ENCODE measurements at places on chromosomes 3 and 15. TPM values are rescaled to one million over a fixed set of nuclear protein-coding genes. Genes with fewer than 3 reads are reported as not detected.
A peak's percentile ranks its signal among the peaks of the same experiment; 100 is the strongest.

- no peak for DNase-seq
These were observed 30.7 kb upstream of the SLC24A5 start for GRCh38 chr15:48090115-48090514.

GRCh38 chr3:125147491-125147820, 65.1 kb downstream of the SLC12A8 start:
- no peak for DNase-seq

- DNase-seq, result no peak
These were observed 26.5 kb downstream of the SLC41A3 start for GRCh38 chr3:126057501-126057819.

- peak; percentile 48 for DNase-seq
These were observed 12.0 kb downstream of the CD86 start for GRCh38 chr3:122067214-122067550.

GRCh38 chr3:46163556-46164041, 44.5 kb downstream of the CCR1 start:
- DNase-seq, result peak; percentile 7

DNA sequence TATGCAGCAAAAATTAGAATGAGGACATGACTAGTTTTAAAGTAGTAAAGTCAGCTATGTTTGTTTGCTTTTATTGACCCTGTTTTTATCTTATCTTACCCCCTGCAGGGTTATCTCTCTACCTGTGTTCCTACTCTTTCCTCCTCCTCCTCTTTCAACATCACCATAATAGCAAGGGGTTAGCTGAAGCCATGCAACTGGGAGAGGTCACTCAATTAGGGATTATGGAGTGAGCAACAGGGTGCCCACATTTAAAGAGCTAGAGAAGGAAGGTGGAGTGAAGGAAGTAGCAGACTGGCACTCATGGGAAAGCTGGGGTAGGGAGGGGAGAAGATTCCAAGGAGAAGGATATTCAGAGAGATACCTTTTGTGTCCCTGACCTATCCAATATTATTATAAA, 125.9 kb downstream of the LRTM1 start:
- no peak for DNase-seq

DNA sequence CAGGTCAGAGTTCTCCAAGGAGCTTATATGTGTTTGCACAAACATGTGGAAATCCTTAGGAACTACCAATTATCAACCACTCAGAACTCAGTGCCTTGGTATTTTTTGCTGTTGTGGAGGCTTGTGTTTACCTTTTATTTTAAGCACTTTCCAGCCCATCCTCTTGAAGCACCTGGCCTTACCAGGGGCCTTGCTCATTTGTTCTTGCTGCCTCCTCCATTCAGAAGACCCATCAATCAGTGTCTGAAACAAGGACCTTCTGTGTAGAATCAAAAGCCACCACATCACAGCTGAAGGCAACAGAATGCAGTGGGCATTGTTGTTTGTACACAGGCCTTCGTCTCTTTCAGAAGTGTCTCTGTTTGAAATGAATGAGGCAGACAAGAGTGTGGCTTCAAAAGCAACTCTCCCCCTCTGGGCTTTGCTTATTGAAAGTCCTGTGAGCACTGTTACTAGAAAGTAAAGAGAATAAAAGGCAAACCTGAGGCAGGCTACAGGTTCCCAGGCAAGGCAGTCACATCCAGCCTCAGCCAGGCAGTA, 24.5 kb upstream of the LIPC start:
- DNase-seq, result no peak

DNA sequence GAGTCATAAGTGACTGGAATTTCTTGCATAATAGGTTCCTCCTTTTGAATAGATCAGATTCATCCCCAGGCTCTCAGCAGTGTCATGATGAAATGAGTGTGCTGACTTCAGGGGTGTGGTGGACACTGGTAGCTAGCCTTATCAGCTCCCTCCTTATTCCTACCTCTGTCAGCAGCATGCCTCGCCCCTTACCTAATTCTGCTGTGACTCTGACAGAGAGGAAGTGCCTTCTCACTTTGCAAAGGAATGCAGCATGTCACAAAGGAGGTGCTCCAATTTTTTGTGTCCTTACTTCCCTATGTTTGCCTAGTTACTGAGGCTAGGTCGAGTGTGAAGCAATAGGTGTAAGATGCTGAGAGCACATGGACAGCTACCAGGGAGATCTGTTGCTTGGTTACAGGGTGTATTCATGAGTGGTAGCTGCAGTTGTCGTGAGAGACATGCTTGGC, 90.6 kb downstream of the TNFAIP8L3 start:
- DNase-seq, result no peak

DNA sequence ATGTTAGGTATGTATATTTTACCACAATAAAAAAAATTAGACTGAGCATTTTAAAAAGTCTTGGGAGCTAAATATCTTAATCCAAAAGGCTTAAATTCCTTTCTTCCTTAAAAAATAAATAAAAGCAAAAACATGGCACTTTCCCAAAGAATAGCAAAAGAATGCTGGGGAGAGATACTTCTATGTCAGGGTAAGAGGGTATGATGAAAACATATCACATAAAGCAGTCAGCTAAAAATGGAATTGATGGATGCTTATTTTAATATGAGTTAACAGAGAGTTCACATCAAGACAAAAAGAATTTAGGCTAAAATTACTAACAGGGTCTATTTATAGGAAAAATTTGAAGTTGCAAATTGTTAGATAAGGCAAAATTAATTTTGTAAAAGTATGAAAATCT, 141.0 kb downstream of the MYLK start:
- no peak for DNase-seq

- DNase-seq, result no peak
These were observed 127.8 kb upstream of the LRRFIP2 start for GRCh38 chr3:37301980-37302708.

DNA sequence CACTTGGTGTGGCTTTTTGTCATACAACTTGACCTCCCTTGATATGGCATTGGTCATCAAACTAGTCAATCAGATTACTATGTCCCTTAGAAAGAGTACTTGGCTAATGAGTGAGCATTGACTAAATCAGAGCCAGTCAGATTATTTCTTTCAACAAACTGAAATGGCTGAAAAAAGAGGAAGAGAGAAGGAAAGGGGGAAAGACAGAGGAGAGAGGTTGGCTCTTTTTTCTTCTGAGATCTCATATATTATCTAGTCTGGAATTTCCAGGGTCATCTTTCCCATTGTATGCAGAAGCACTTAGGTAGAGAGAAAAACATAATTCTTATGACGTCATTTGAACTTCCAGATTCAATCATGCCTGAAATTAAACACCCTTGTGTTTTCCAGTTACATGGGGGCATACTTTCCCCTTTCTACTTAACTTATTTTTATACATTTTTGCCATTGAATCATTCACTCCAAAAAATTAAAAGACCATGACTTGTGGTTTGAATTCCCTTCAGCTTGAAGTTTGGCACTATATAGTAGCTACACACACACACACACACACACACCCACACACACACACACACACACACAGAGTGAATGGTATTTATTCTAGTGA, 387.8 kb downstream of the LSAMP start:
- no peak for DNase-seq

GRCh38 chr3:172614340-172615274, 91.4 kb upstream of the TNFSF10 start:
- no peak for DNase-seq

DNA sequence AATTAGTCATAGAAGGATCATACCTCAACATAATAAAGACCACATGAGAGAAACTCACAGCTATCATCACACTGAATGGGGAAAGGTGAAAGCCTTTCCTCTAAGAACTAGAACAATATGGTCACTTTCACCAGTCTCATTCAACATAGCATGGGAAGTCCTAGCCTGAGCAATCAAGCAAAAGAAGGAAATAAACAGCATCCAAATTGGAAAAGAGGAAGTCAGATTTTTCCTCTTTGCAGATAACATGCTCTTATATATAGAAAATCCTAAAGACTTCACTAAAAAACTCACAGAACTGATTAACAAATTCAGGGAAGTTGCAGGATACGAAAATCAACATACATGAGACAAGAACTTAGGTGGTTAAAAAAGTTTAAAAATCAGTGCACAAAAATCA, 24.7 kb downstream of the MAP3K13 start:
- no peak for DNase-seq

- DNase-seq, result no peak
These were observed 36.4 kb downstream of the HAPLN3 start for GRCh38 chr15:88858934-88859333.

DNA sequence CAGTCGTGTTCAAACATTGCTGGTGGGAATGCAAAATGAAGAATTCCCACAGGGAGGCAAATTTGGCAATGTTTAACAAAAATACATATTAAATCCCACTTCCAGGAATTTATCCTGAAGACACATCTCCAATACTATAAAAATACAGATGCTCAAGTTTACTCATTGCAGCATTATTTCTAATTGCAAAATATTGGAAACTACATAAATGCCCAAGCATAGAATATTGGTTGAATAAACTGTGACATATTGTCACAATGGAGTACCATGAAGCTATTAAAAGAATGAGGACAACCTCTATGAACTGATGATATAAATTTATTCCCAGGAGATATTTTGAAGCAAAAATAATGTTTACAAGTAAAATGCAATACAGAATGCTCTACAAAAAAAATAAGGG, 49.7 kb upstream of the UBE2E2 start:
- no peak for DNase-seq

DNA sequence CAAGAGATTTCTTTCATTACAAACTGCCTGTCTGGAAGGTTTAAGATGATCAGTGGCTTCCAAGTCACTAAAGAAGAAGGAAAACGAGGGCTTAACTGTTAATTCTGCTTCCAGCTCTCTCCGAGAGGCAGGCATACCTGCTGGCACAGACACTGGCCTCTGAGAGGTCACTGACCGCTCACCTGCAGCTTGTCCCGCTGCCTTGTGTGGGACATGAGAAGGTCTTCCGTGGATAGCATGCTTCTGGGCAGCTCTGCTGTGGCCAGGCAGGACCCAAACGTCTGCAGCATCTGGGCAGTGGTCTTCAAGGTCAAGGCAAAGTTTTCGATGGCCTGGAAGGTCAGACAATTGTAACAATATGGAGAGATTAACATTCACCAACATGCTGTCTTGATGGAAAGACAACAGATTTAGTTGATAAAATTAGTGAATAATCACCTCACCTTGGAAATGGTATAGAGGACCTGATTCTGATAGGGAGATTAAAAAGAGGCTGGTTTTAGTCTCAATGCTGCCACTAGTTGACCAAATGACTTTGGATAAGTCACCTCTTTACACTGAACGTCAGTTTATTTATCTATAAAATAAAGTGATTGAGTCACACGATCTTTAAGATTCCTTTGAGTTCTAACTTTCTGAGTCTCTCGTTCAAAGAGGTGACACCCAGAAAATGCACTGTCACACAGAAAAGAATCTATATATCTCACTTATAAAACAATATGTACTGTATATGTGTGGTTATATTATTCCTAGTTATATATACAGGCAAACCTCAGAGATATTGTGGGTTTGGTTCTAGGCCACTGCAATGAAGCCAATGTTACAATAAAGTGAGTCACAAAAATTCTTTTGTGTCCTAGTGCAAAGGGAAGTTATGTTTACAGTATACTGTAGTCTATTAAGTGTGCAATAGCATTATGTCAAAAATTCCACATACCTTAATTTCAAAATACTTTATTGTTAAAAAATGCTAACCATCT, 65.1 kb downstream of the B3GNT5 start:
- peak; percentile 46 for DNase-seq

GRCh38 chr15:98720031-98720430, 71.7 kb downstream of the IGF1R start:
- no peak for DNase-seq

- DNase-seq, result peak; percentile 87
These were observed 8.8 kb downstream of the RPL39L start for GRCh38 chr3:187130346-187131066.

- peak; percentile 93 for DNase-seq
These were observed 38.2 kb upstream of the RHO start for GRCh38 chr3:129490273-129490675.

- peak; percentile 38 for DNase-seq
These were observed 60.0 kb upstream of the SYN2 start for GRCh38 chr3:11944052-11944673.

SEMA5B gene
- 2.3 TPM for total RNA-seq

XYLB gene
- 1.3 TPM for total RNA-seq

CEP97 gene
- total RNA-seq, result 20.4 TPM

COL7A1 gene
- 76.6 TPM for total RNA-seq

USP50 gene
- not detected for total RNA-seq

IMPG2 gene
- 0.49 TPM for total RNA-seq

GOLGA6B gene
- not detected for total RNA-seq

KIF15 gene
- total RNA-seq, result 1.4 TPM

MORC1 gene
- total RNA-seq, result not detected

RASGRF1 gene
- total RNA-seq, result not detected

CYP8B1 gene
- not detected for total RNA-seq

MST1R gene
- 2.2 TPM for total RNA-seq

MAP1A gene
- 30.6 TPM for total RNA-seq

SCAANT1 gene
- not detected for total RNA-seq

ADGRG7 gene
- 46.5 TPM for total RNA-seq
